ENCODE measurements at places on chromosomes 4 and X.
A peak's percentile ranks its signal among the peaks of the same experiment; 100 is the strongest.

DNA sequence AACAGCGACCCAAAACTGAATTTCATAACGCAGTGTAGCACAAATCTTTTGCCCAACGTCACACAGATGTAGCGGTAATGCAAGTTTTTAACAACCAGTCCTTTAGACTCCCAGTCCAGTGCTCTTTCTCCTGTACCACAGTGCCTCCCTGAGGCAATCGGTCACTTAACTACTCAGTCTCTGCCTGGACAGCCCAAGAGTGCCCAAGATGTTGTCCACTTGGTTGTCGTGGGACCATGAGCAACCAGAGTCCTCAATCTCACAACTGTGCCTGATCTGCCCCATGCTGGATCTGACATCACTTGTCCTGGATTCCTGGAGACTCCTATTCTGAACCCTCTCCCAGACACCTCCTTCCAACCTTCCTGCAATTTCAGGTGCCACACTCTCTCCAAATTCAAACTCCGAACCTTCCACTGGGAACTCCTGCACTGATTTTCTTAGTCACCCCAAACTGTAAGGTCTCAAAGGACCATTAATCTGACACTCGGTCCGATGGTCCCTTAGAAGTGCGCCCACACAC, 702 bp downstream of the MMGT1 start:
- DNase-seq: peak; percentile 43

GRCh38 chr4:147825451-147826287, 93.8 kb downstream of the ARHGAP10 start:
- no peak for DNase-seq

DNA sequence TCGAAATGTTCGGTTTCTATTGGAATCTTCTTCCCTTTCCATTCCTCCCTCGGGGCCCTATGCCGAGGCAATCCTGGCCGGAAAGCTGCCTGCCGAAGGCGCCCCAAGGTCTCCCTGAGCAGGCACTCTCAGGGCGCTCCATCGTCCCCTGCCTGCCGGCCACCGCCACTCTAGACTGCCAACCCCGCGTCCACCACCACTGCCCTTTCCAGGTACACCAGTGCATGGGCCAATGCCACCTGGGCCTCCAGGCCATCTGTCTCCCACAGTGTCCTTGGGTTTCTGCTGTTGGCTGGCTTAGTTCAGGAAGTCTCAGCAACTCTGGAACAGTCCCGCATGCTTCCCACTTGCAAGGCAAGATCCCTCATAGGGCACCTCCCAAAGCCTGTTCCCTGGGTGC, 14.6 kb downstream of the CTAG1A start:
- DNase-seq: no peak

DNA sequence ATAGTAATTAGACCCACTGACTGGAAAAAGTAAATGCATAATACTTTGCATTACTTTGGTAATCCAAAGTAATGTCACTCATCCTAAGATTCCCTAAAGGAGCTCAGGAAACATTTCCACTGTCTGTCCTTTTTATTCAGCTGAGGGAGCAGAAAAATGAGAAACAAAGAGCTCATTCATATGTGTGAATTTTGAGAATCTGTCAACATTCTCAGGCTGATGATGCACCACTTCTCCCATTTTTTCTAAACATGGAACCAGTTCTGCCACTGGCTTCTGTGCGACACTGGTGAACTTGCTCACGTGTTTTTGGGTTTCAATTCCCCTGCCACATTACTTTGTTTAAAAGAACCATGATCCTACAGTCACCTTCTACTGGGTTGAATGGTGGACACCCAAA, 28.4 kb upstream of the ADH7 start:
- DNase-seq: no peak

- no peak for DNase-seq
Observed at GRCh38 chr4:21046141-21046540, 345.9 kb downstream of the PACRGL start.

DNA sequence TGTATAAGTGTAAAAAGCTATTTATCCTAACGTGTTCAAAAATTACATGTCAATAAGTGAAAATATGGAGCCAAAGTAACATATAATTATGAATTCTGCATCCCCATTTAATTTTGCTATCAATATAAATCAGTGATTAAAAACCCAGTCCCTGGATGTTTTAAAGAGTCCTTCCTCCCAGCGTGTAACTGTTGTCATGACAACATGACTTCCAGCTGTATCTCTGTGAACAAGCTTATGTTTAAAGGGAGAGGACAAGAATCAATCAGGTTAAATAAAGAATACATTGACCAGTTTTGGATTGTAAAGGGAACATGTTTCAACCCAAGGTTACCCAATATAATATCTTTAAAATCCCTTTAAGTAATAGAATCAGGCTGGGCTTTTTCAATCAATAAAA, 219.7 kb downstream of the NSUN7 start:
- no peak for DNase-seq

GRCh38 chr4:149684516-149684915, 131.1 kb downstream of the IQCM start:
- no peak for DNase-seq

DNA sequence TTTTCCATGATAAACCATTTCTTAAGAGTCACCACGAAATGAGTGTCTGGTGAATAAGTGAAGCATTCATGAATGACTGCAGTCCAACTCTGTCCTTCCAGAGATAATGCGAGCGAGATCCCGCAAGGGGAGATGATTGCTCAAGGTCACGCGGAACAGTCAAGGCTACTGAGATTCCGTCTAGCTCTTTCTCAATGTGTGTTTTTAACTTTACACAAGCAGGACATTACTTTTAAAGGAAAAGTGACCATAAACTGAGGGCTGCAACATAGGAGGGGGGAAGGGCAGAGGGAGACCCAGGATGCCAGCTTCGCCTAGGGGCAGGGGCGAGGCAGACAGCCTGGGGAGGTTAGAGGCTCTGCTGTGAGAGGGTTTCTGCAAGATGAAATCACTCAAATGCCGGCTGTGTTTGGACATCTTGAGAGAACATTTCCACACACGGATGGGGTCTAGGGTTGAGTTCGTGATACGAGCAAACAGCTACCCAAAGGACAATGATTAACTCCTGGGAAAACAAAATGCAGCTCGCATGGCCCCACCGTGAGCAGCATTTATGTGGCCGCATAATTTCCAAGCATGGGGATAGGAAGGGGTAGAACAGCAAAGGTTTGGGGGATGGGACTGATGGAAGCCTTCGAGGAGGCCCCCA, 23.8 kb upstream of the CCNQ start:
- no peak for DNase-seq

- DNase-seq: no peak
Observed at GRCh38 chr4:118739022-118739713, 54.0 kb downstream of the METTL14 start.

- no peak for DNase-seq
Observed at GRCh38 chrX:38260231-38260630, 39.6 kb upstream of the SRPX start.

DNA sequence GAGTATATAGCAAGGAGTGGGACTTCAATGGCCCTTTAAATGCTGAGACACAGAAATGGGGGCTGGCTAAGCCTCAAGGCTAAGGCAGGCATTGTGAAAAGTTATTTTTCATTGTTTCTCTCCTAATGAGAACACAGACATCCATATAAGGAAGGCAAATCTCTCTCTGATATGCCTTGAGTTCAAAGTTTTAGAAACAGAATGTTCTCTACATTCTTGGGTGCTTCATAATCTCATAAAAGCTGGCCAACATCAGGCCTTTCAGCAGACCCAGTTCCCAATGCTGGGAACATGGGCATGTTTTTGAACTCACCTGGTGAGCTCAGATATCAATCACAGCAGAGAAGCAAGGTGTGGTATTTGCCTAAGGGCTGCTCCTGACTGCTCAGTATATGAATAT, 19.4 kb upstream of the RAB40A start:
- DNase-seq: no peak

GRCh38 chr4:41044165-41044564, 170.2 kb downstream of the APBB2 start:
- DNase-seq: no peak

DNA sequence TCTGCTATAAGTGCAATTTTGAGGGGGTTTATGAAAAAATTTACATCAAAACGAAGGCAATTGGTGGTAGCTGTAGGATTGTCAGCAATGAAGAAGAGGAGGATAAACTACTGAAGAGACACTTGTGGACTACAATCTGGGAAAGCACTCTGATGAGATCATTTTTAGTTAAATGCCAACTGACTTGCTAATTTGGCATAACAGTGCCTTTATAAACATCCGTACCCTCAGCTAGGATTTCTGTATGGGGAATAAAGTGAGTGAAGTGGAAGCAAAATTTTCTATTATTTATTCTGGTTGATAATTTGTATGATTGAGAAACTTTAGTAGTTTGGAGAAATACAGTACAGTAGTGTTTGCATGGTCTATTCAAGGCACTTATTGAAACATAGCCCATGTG, 11.2 kb upstream of the GNRHR start:
- no peak for DNase-seq

GRCh38 chrX:150919401-150919800, 20.9 kb upstream of the CD99L2 start:
- DNase-seq: no peak

GRCh38 chrX:55451141-55451540, 786 bp upstream of the MAGEH1 start:
- no peak for DNase-seq

DNA sequence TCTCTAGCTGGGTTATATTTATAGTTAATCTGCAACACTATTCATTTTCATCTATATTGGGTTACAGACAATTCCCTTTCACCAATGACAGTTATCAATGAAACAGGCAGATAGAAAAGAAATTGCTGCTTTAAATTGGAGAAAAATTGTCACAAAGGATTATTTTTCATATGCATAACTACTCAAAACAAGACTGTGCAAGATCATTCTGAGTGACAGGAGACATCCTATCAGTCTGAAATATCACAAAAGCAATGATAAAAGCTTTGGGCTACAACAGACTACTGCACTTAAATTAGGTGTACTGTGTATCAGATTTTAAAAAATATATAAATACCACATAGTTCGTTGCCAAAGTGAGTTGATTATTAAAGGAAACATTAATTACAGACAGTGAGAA, 722.6 kb downstream of the ARAP2 start:
- no peak for DNase-seq

DNA sequence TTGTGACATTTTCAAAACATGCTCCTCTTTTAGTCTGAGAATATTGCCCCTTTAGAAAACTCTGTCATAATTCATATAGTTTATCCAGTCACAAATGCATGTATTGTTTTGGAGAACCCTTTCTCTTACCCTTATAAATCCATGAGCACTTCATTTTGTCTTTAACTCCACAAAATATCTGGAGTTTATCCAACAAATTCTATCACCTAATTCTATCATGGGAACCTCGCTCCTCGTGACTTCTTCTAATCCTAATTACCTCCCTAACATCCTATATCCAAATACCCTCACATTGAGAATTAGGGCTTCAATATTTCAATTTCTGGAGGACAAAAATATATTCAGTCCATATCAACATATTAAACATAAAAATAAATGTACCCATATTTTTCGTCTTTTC, 1565.9 kb downstream of the ARAP2 start:
- no peak for DNase-seq

DNA sequence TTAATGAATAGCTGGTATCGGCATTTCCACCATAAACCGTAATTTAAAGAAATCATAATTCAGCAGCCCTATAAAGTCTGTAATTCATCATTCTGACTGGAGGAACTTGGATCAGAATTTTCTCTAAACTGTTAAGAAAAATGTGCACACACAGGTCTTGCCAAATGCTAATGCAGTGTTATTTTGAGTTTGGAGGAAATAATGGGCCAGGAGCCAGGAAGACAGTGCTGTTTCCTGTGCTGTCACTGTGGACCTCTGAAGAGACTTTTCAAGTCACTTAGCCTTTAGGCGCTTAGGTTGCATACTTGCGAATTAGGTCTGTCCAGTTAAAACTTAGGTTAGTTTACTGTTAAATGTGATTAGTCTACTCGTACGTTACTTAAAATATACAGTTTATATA, 137.5 kb upstream of the ANXA3 start:
- DNase-seq: no peak

- no peak for DNase-seq
Observed at GRCh38 chr4:184475096-184475461, 729 bp upstream of the IRF2 start.

DNA sequence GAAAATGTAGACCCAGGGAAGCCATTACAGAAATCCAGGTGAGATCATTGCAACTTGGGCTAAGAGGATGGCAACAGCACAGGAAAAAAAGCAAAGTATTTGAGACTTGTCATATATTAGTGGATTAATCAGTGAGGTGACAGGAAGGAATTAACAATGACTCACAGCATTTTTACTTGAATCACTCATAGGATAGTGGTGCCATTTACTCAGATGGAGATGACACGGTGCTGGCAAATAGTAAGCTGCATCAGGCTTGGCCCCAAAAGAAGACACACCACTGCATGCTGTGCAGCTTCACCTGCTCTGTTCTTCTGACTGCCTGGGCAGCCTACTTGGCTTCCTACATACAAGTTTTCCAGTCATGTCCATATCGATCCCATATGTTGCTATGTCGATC, 144.8 kb downstream of the FRYL start:
- DNase-seq: peak; percentile 56

DNA sequence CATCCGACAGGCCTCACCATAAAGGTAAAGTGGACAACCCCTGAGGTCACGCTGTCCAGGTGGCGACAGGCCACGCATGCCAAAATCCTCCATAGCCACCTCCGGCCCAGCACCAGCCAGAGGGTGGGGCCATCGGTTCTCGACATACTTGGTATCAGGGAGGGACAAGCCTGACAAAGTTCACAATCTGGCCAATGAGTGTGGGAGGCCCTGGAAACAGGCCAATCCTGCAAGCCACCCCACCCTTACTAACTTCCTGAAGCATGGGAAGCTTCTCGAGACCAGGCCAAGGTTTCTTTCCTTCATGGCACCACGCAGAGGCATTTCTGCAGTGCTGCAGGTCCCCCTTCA, 73.8 kb downstream of the MTMR1 start:
- DNase-seq: no peak

- DNase-seq: no peak
Observed at GRCh38 chr4:41256131-41256739, 493 bp upstream of the UCHL1 start.

DNA sequence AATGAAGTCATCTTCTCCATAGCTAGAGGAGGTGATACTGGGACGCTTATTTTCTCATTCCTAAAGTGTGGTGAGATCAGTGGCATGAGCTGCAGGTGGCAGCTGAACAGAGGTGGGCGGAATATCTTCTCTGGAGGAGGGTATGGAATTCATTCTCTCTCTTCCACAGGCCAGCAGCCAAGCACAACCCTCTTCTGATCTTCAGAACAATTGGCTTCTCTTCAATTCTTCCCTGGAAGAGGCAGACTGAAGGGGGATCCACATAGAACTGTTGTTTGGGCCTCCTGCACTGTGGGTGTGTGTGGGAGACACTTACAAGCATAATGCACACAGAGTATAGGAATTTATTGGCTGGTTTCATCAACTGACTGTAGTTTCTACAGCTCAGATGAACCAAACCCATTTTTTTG, 180.4 kb upstream of the RASGEF1B start:
- DNase-seq: no peak

- no peak for DNase-seq
Observed at GRCh38 chrX:150848914-150849365, 49.5 kb downstream of the CD99L2 start.

- no peak for DNase-seq
Observed at GRCh38 chr4:56844802-56845580, 23.5 kb upstream of the SPINK2 start.

Measured in SW 1271 (cell line).